ENCODE measurements at places on chromosomes 2 and 18. TPM values are rescaled to one million over a fixed set of nuclear protein-coding genes. Genes with fewer than 3 reads are reported as not detected.

Gene VWC2L
- total RNA-seq = not detected

Gene TSHZ1
- 5.7 TPM for total RNA-seq

Gene DTNB
- total RNA-seq = 9.1 TPM

Gene POU3F3
- 0.05 TPM for total RNA-seq

Gene FN1
- 194 TPM for total RNA-seq

Gene SIX3
- 0.57 TPM for total RNA-seq

Gene HOXD12
- total RNA-seq = not detected

Gene OTOS
- total RNA-seq = not detected

Gene SPDYA
- 0.24 TPM for total RNA-seq

Gene NOSTRIN
- total RNA-seq = 1.6 TPM

Gene DSC3
- 1.8 TPM for total RNA-seq

Gene KLHL14
- not detected for total RNA-seq

Gene NCKAP5
- 1.3 TPM for total RNA-seq

Gene FMNL2
- total RNA-seq = 30.8 TPM

Gene ACVR1
- 30.3 TPM for total RNA-seq

Gene SPC25
- 20.2 TPM for total RNA-seq

Gene GCFC2
- 18.5 TPM for total RNA-seq

Gene CCDC178
- total RNA-seq = not detected

Gene SALL3
- not detected for total RNA-seq

Gene GDF7
- 0.03 TPM for total RNA-seq

Gene IL36RN
- 0.06 TPM for total RNA-seq

Gene SLC9A4
- total RNA-seq = not detected

Gene VIT
- total RNA-seq = not detected

Gene TRIM43
- not detected for total RNA-seq

Gene NEURL3
- 1.7 TPM for total RNA-seq

Gene MYO3B
- total RNA-seq = not detected

Gene RTP5
- not detected for total RNA-seq

Gene CXCR1
- not detected for total RNA-seq

Gene B3GNT2
- 25.6 TPM for total RNA-seq

Gene GKN1
- total RNA-seq = 0.73 TPM

Gene FEV
- total RNA-seq = not detected

Gene TRIP12
- total RNA-seq = 77.9 TPM

Gene TOGARAM2
- 0.08 TPM for total RNA-seq

Gene ZNF638
- total RNA-seq = 77.2 TPM

Gene SLC5A7
- not detected for total RNA-seq

Gene RGPD3
- total RNA-seq = 0.19 TPM

Gene ALPG
- not detected for total RNA-seq

Gene RNF125
- 0.28 TPM for total RNA-seq

All from A549 treated with CpdA at 1 μM for 4 hours (cell line).